ENCODE measurements at places on chromosomes 11 and 22.

GRCh38 chr11:62622476-62623089 lies 797 bp upstream of the B3GAT3 start:
- no peak for DNase-seq

DNA sequence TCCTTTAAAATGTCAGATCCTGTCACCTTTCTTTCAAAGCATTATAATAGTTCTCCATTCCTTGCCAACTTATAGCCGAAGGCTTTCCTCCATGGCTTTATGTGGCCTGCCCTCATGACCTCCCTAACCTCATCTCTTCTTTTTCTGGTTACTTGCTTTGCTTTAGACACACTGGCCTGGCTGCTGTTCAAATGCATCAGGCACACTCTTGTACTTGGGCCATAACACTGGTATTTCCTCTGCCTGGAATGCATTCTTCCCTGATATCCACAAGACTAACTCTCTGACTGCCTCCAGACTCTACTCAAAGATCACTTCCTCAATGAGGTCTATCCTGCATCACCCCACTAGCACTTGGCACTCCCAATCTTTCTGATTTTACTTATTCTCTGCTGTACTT lies 710.3 kb downstream of the KCNA4 start:
- no peak for DNase-seq

DNA sequence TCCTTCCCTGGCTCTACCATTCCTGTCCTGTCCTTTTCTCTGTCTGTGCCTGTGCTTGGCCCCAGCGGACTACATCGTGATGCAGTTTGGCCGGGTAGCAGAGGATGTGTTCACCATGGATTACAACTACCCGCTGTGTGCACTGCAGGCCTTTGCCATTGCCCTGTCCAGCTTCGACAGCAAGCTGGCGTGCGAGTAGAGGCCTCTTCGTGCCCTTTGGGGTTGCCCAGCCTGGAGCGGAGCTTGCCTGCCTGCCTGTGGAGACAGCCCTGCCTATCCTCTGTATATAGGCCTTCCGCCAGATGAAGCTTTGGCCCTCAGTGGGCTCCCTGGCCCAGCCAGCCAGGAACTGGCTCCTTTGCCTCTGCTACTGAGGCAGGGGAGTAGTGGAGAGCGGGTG lies 20.4 kb downstream of the TUB start:
- DNase-seq, result no peak

GRCh38 chr11:14358729-14359439 lies at the start of gene RRAS2:
Gene RRAS2, minus strand, starts transcription at chr11:14359183. Its CDS starts 313 bp downstream, at chr11:14358870.
- DNase-seq, result peak; percentile 75

DNA sequence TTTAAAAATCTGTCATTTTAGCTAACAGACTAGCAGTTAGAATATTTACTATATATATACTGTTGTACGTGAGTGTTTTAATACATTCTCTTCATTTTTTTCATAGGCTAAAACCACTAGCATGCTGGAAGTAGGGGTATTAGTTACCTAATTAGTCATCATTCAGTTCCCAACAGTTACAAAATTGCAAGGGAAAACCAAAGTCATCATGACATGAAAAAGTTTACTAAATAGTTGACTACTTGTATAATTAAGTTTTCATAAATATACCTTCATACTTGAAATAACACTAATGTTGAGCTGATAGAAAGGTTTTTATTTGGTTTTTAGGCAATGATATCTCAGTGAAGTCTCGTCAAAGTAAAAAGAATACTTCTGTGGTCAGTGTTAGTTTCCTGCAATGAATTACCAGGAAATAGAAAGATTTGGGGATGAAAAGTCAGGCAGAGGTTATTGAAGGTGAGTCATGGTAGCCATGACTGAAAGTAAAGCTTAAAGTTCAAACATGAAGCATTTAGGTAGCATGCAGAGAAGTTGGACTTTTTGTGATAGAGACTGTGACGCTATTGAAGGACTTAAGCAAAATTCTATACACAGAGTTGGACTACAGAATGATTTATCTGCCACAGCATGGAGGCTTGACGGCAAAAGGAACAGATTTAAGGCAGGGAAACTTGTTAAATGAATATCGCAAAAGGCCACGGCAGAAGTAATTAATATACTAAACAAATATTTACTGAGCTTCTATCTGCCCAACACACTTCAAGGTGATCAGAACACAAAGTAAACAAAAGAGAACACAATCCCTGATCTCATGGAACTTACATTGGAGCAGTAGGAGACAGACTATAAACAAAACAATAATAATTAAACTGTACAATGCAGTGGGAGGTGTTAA lies 828.1 kb upstream of the FAT3 start:
- DNase-seq, result no peak

DNA sequence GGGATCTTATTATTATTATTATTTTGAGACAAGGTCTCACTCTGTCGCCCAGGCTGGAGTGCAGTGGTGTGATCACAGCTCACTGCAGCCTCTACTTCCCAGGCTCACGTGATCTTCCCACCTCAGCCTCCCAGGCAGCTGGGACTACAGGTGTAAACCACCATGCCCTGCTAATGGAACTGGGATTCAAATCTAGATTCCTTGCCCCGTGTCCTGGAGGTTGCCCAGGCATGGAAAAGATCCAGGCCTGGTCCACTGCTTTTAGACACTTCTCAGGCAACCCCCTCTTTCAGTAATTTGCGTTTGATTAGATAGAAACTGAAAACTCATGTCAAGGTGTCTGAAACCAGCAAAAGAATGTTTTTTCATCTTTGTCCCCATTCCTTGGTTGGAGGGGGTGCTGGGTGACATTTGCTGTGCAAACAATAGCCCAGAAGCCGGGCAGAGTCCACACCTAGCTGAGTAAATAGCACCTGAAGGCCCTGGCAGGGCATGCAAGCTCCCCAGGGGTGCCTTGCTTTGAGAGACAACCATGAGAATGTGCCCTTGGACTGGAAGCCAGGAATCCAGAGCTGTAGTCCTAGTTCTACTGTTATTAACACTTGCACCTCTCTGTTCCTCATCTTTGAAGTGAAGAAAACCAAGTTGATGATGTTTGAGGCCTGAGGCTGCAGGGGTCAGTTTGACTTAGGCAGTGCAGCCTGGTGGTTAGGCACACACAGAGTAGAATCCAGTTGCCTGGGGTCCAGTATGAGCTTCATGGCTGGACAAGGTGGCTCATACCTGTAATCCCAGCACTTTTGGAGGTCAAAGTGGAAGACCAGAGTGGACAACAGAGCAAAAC lies 19.1 kb upstream of the XBP1 start:
- DNase-seq, result no peak

DNA sequence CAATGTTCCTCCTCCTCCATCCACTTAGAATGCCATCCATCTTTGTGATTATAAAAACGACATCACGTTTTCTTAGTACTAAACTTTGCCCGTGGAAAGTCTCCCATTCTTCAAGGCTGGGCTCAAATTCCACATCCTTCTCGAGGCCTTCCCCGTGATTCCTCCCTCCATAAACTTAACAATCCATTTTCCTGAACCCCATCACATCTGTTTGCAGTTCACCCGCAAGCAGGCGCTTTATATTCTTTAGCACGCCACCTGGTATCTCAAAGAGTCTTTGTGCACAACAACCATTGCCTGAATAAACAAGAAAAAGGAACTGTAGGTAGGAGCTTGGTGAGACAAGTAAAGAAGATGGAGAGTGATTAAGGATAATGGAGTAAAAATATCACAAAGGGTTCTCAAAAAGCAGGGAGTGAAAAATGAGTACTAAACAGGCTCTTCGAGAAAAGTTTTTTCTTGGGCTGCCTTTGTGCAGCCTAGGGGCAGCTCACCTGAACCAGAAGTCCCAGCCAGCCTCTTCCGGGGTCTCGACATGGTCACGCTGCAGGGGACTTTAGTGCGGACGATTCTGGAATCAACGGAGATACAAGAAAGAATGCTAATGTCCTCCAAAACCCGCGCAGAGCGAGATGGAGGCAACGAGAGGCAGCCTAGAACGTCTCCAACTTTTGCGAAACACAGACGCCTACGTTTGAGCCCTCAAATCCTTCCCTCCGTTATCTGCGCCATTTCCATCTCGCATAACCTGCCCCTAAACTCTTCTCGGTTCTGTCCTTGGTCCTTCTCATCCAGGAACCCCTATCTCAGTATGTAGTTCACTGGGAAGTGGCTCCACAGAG lies 585 bp downstream of the THYN1 start:
- no peak for DNase-seq

- peak; percentile 95 for DNase-seq
Observed at GRCh38 chr22:24423519-24424000, 3.8 kb upstream of the ADORA2A start.

GRCh38 chr11:64267207-64267945 lies 16.0 kb downstream of the PLCB3 start:
- no peak for DNase-seq

GRCh38 chr22:20918663-20919218 lies 1.5 kb downstream of the CRKL start:
- DNase-seq, result no peak

DNA sequence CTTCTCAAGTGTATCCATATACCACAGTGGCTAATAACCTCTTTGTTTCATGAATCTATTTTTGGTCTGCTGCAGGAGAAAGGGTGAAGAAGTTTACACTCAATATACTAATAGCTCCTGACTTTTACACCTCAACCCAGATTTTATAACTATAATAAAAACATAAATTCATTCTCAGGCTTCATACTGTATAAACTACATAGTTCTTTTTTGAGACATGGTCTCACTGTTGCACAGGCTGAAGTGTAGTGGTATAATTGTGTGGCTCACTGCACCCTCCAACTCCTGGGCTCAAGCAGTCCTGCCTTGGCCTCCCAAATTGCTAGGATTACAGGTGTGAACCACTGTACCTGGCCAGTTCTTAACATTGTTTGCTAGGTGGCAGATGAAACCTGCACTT lies 17.8 kb upstream of the CCDC179 start:
- no peak for DNase-seq

DNA sequence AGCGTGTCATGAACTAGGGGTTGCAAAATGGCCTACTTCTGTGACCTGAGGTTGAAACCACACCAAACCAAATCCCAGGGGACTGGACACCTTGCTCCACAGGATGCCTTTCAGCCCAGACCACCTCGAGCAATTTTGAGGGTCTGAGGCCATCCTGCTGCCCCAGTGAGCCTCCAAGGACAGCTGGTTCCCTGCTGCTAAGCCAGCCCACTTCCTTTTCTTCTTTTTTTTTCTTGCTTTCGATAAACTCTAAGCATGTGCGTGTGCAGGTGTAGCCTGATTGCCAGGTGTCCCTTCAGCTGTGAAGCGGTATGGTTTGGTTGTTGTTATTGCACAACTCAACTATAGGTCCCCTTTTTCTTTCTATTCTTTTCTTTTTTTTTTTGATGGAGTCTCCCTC lies 2.7 kb downstream of the CRYBB1 start:
- DNase-seq, result peak; percentile 49

DNA sequence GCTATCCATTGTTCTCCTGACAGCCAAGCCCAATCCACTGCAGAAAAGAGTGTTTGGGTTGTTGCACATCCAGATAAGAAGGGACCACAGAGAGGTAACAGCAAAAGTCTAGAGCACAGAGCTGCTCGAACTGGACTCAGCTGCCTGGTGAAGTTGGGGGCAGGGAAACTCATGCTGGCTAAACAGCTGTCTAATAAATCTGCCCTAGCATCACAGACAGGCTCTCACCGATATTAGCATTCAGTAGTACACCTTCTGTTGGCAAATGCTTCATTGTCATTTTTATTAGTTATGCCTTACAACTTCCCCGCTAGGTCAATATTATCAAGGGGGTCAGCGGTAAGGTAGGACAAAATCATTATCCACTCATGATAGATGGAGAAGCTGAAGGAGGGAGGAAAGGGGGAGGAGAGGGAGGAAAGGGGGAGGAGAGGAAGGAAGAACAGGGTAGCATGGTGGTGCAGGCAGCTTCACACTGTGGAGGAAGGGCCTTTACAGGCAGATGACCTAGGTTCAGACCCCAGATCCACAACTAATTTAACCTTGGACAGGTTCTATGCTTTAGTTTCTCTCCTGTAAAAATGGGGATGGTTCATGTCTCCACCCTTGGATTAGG lies 102.7 kb downstream of the LARGE1 start:
- DNase-seq, result no peak

DNA sequence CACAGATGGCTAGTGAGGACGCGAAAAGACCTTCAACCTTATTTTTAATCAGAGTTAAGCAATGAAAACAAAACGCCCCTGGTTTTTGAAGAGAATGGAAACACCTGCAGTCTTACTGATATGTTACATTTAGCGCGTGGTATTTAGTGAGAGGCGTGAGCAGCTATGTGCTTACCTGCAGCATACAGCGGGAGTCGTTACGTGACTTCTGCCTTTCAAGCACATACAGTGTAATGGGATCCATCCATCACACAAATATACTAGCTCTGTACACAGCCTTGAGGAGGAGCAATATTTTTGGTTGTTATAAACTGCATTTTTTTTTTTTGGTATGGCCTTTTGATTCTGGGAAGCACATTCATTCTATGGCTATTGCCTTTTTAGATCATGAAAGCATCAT lies 5.5 kb downstream of the KRTAP5-2 start:
- no peak for DNase-seq

GRCh38 chr11:68431984-68432645 lies 28.4 kb upstream of the PPP6R3 start:
- DNase-seq, result no peak

GRCh38 chr11:13102513-13102840 lies 93.4 kb downstream of the RASSF10 start:
- DNase-seq, result no peak

DNA sequence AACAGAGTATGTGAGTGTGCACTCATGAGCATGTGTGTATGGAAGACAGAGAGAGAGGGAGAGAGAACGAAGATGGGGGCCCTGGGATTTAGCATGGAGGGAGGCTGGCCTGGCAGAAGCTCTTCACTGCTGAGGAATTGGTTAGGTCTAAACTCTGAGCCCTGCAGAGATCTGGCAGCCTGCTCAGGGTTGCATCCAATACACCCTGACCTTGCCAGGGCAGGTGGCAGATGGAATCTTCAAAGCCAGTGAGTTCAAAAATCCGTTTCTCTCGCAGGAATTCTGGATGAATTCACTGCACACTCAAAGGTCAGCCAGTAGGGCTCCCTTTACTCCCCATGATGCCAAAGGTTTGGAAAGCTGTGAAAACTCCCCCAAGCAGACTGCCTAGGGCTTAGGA lies 61.4 kb upstream of the OLFML1 start:
- DNase-seq, result no peak

- DNase-seq, result no peak
Observed at GRCh38 chr11:44980533-44981427, 30.1 kb upstream of the TP53I11 start.

DNA sequence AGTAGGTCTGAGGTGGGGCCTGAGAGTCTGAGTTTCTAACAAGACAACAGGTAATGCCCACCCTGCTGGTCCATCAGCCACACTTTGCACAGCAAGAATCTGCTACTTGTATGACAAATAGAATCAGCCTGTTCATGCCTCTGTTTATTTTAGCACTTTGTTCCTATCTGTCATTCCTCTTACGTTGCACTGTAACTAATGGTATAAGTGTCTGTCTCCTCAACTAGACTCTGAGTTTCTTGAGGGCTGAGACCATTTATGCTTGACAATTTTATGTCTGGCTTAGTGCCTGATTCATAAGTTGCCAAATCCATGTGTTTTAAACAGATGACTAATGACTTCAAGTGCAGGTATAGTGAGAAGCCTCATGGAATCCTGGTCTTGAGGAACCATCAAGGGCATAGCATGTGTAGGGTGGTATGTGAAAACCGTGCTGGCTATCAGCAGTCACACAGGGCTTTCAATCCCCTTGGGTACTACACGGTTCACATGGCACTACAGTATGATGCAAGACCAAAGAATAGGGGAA lies 209.7 kb downstream of the C11orf91 start:
- DNase-seq, result no peak
